Activated CD8-positive, alpha-beta memory T cell treated with anti-CD3 and anti-CD28 coated beads, Interleukin-2, amount 50 U/mL, for 48 hours (primary cell): ENCODE measurements at places on chromosomes 16 and 17.
A peak's percentile ranks its signal among the peaks of the same experiment; 100 is the strongest.

GRCh38 chr16:3645504-3646347 is 8.8 kb upstream of the DNASE1 start:
- peak; percentile 45 for DNase-seq

GRCh38 chr17:57665128-57665527 is 80.0 kb downstream of the CCDC182 start:
- no peak for DNase-seq

- no peak for DNase-seq
These were observed 9.9 kb downstream of the MXRA7 start for GRCh38 chr17:76700617-76701470.

GRCh38 chr17:81115749-81116464 is 49.4 kb upstream of the PVALEF start:
- no peak for DNase-seq

GRCh38 chr17:9247401-9247938 is 226.2 kb downstream of the NTN1 start:
- DNase-seq: no peak

DNA sequence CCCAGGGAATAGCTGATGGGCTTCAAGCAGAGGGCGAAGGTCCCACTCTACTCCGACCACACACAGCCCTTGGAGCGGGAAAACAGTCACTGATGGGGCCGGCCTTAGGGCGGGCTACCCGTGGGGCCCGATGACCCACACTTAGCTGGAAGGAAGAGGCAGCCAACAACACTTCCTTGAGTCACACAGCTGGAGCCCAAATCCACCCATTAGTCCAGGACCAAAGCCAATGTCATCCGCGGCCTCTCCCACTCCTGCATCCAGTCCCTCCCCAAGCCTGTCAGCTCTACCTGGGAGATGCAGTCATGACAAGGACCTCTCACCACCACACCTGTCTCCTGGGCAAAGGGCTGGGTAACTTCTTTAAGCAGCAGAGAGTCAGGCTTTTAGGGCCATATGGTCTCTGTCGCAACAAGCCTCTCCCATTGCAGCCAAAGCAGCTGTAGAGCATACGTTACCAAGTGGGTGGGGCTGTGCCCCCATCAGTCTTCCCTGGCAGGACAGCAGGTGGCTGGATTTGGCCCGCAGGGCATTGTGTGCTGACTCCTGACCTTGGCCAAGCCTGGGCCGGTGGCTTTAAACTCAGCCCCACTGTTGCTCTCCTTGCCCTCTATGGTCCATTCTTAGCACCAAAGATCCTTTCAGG is 110.7 kb downstream of the SOCS1 start:
- no peak for DNase-seq

DNA sequence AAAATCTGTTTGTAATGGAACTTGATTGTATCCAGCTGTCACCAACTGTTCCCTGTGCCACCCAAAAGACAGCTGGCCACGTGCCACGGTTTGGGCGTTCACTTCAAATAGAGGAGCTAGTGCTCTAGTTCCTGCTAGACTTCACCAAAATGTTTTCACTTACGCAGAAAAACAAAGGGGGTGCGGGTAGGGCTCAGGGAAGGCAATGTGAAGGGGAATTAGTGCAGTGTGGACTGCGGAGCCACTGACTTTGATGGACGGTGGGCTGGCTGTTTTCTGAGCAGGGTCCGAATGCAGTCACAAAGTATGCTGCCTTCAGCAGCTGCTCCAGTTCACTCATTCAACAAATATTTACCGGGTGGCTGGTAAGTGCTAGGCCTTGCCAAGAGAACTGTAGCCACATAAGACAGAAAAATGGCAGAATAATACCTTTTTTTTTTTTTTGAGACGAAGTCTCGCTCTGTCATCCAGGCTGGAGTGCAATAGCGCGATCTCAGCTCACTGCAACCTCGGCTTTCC is 7.6 kb upstream of the CYTH1 start:
- DNase-seq: no peak

GRCh38 chr16:79278506-79278905 is 322.0 kb downstream of the MAF start:
- peak; percentile 74 for DNase-seq

DNA sequence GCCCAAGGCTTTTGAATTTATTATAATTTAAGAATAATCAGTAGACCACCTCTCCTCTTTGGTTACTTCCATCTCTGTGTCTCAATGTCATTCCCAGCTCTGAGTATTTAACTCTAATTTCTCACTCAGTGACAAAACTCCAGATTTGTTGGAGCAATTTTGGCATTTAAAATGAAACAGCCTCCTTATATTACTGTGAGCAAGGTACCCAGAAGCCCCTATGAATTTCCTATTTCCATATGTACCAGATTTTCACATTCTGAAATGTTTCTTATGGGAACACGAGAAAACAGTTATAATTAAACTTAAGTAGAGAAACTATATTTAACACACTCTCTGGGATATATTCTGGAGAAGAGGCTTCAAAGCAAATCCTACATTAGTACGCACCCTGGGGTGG is 285.4 kb upstream of the CDH8 start:
- DNase-seq: no peak

DNA sequence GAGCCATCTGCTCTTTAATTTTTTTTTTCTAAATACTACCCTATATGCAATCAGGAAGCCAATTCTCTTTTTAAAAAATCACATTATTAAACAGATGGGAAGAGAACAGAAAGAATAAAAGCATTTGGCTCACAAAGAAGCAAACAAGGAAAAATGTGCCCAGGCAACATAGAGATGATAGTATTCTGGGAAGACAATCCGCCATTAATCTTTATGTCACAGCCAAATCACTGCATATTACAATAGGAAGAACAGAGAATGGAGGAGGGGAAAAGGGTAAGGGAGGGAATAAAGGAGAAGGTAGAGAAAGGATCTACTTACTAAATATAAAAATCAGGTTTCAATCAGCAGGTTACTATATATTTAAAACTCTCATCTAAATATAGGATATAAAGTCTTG is 34.3 kb downstream of the STAT5B start:
- no peak for DNase-seq

- DNase-seq: no peak
These were observed 18.2 kb downstream of the RAB40C start for GRCh38 chr16:608019-608418.

- DNase-seq: no peak
These were observed 111.7 kb upstream of the COX10 start for GRCh38 chr17:13957636-13958035.

GRCh38 chr16:2341456-2342447 is 1.2 kb upstream of the ABCA3 start:
- DNase-seq: no peak

- DNase-seq: no peak
These were observed 35.6 kb downstream of the YPEL2 start for GRCh38 chr17:59366773-59367656.

DNA sequence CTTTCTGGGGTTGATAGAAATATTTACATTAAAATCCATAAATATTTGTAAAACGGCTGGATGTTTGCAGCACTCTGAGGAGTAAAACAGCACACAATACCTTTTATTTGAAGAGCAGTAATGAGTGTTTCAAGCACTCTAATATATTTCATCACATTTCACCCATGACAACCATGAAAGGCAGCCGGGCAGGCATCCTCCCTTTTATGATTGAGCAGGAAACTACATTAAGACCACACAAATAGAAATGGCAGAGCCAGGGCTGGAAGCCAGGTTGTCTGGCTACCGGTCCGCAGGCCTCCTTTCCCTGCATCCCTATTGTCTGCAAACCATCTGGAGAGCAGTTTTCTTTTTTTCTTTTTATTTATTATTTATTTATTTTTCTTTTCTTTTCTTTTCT is 23.1 kb upstream of the GPRC5C start:
- DNase-seq: no peak

DNA sequence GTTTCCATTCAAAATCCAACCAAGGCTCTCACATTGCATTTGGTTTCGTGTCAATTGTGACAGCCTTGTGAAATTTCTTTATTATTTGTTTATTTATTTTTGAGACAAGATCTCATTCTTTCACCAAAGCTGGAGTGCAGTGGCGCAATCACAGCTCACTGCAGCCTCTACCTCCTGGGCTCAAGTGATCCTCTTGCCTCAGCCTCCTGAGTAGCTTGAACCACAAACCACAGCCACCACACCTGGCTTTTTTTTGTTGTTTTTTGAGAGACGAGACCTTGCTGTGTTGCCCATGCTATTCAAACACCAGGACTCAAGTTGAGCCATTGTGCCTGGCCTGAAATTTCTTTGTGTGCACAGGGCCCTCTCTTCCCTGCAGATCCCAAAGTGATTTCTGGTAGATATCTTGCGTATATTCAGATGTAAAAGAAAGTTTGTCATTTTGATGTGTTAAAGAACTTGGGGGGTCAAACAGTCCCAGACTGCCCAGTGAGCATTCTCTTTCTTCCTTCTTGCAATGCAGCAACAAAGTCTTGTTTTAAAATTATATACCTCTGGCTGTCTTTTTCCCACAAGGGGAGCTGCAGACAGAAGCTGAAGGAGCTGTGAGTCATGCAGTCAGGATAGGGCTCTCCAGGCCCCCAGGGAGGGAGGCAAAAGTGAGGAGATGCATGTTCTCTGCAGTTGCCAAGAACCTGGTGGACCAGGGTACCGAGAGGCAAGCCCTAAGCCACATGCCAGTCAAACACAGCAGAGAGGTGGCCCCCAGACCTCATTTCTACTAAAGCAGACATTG is 15.5 kb upstream of the USP22 start:
- DNase-seq: no peak

DNA sequence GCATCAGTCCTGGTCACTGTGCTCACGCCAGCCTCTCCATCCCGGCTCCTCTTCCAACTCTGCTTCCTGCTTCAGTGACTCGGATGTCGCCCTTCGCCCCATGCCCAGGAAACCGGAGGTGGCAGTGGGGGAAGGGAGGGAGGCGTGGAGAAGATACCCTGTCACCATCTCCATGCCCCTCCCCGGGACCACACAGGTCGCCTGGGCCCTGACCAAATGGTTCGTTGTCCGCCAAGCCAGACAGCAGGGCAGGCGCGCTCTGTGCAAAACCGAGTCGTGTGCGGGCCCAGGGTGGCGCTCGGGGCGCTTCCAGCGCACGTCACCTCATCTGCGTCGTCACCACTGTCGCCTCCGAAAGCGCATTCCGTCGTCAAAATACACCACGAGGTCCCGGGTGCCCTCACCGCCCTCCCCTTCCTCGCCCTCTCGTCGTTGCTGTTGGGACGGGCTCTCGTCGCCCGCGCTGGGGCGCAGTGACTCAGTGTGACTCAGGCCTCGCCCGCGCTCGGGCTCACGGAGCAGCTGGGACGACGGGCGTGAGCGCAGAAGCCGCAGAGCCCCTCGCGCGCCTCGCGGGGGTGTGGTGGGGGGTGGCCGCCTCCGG is 39.2 kb downstream of the ZNF778 start:
- peak; percentile 88 for DNase-seq

DNA sequence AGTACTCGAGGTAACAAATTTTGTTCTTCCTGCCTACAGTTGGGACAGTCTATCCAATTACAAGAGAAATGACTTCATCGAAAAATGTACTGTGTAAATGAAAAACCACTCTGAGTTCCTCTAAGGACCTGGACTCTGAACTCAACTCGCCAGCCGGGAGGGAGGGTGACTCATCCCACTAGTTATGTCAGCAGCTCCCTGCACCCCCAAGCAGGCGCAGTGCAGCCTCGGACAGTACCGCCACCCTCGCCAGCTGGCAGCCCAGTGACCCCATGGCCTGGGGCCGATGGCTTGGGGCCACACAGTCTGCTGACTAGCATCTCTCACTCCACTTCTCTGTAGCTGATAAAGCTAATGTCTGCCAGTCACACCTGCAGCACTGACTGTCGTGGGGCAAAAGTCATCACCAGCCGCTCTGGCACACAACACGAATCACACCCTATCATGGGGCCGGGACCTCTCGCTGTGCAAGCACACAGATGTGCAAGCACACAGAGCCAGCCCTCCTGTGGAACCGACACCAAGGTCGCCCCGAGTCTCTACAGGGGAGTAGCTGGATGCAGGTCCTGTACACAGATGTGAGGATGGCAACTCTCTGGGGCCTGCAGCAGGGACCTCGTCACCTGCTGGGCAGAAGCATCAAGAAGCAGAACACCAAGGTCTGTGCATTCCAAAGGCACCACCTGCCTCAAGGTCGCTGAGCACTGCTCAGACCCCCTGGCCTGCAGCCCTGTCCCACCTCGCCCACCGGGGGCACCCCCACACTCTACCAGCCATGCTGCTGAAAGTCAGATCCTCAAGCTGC is 5.7 kb downstream of the CSNK1D start:
- no peak for DNase-seq

- DNase-seq: peak; percentile 50
These were observed 9.6 kb downstream of the POLR2C start for GRCh38 chr16:57471852-57472664.
